Cortex of kidney (tissue), 1 donor: ENCODE measurements at places on chromosomes 4 and X.

- no peak for DNase-seq
Observed at GRCh38 chr4:165606465-165607205, 227.8 kb downstream of the CPE start.

GRCh38 chr4:3386526-3386925 is 55.2 kb upstream of the HGFAC start:
- no peak for DNase-seq

- no peak for DNase-seq
Observed at GRCh38 chr4:22514481-22514880, 1.4 kb downstream of the ADGRA3 start.

DNA sequence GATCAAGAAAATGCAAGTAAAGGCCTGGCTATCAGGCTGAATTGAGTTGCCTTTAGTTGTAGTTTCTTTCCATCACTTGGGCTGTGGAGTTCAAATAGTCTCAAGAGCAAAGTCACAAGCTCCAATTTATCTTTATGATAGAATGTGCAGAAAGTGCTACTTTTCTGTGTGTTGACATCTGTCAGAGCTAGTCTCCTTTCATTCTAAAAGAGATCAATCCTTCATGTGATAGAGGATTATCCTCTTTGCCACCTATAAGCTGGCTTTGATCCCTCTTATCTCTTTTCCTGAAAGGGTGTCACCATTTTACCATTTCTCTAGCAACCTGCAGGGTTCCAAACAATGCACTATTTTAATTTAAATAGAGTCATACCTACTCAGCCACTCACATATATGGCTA is 224.9 kb downstream of the TEX13A start:
- DNase-seq = no peak

DNA sequence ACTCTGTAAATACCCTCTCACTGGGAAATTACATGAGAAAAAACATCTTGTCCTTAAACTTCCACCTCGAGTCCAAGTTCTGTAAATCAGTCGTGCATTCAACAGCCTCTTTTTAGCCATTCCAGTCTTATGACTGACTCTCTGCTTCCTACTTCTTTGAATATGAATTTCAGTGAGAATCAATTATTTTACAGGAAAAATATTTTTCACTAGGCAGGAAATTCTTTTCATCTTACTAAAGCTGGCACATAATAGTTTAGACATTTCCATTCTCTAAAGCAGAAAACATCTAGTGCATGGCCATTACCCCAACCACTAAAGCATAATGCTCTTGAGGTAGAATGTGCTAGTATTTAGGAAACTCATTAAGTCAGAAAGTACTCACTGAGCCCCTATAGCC is 565.7 kb upstream of the FAT1 start:
- DNase-seq = no peak

DNA sequence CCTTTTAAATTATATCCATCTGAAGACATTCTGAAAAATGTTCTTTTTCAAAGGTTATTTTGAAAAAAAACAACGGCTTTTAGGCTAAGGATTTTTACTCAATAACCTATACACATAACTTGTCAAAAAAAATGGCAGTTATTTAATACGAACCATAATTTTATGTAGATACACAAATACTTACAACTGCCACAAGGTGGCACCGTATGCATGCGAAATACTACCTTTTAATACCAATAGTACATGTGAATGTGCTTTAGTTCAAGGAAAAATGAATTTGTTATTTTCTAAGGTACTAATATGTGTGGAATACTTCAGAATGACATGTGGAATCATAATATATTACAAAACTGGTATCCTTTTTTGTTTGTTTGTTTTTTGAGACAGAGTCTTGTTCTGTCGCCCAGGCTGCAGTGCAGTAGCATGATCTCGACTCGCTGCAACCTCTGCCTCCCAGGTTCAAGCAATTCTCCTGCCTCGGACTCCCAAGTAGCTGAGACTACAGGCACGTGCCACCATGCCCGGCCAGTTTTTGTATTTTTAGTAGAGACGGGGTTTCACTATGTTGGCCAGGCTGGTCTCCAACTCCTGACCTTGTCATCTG is 4.6 kb upstream of the MAD2L1 start:
- DNase-seq = no peak
